ENCODE measurements at places on chromosomes 5 and 9. TPM values are rescaled to one million over a fixed set of nuclear protein-coding genes. Genes with fewer than 3 reads are reported as not detected.

The CNTNAP3B gene
- total RNA-seq, result 60.9 TPM

DNA sequence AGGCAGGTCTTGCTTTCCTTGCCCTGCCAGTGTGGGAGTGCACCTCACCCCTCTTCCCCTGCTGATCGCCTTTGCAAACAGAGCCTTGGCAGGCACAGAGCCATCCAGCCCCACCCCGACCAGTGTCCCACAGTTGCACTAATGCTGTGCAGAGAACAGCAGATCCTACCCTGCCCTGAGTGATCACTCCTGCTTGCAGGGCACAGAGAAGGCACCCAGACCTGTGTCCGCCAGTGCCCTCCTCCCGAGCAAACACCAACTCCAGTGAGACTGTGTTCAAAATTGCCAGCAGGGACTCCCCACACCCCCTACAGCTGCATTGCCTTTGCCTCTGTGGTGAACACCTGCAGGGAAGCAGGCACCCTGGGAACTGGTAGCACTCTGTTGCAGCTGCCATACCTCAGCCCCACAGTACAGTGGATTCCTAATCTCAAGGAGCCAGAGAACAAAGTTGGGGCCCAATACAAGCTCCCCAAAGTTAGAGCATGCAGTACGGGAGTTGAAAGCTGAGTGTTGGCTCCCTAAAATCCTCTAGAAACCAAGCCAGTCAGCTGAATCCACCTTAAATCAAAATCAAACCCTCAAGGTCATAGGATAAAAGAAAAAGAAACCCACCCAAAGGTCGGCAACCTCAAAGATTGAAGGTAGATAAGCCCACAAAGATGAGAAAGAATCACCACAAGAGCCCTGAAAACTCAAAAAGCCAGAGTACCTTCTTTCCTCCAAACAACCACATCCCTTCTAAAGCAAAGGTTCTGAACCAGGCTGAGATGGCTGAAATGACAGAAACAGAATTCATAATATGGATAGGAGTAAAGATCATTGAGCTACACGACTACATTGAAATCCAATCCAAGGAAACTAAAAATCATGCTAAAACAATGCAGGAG is 92.9 kb upstream of the PIK3R1 start:
- DNase-seq, result no peak
- no peak overlapping the region for H3K4me3 ChIP-seq
- H3K27me3 ChIP-seq, result no peaks in the 10 kb centered on the region
- no peaks in the 10 kb centered on the region for H3K4me1 ChIP-seq

DNA sequence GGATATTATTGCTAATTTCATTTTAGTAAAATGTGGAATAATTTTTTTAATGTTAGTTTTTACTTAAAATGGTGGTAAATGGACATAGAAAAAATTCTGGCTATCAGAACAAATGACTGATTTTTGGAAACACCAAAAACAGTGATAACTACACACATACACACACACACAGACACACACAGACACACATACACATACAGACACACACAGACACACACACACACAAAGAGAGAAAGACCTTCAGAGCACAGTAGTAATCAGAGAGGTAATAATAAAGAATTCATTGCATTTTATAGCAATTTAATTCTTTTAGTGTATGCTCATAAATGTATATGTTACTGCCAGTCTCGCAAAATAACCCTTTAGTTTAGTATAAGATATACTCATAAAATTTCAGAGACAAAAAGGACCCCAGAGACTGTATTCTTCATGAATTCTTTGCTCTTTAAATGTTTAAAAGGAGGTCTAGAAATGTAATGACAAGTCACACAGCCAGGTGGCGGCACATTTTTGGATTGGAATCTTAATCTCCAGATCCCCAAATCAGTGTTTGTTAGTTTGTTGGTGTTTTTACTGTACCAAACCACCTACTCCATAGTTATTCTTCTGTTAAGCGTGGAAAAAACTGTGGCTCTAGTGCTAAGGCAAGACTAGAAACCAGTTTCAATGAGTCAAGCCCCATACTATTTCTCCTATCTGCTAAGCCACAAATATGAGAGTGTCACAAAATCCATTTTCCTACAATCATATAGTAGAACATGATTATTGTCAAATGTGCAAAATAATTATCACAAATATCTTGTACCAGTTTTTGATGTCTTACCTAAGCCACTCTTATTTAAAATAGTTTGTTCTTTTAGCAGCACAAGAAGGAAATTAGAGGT is 109.9 kb downstream of the EDIL3 start:
- no peak overlapping the region for H3K27ac ChIP-seq
- no peak for DNase-seq
- H3K4me3 ChIP-seq, result no peak overlapping the region

GRCh38 chr5:43019614-43020398 is 20.3 kb downstream of the ANXA2R start:
- H3K36me3 ChIP-seq, result no peaks in the 10 kb centered on the region
- H3K27ac ChIP-seq, result peak overlapping the region; percentile 89
- H3K4me3 ChIP-seq, result peak overlapping the region; percentile 55
- DNase-seq, result no peak
- peaks cover 24% of the 10 kb centered on the region for H3K4me1 ChIP-seq
- no peaks in the 10 kb centered on the region for H3K27me3 ChIP-seq

DNA sequence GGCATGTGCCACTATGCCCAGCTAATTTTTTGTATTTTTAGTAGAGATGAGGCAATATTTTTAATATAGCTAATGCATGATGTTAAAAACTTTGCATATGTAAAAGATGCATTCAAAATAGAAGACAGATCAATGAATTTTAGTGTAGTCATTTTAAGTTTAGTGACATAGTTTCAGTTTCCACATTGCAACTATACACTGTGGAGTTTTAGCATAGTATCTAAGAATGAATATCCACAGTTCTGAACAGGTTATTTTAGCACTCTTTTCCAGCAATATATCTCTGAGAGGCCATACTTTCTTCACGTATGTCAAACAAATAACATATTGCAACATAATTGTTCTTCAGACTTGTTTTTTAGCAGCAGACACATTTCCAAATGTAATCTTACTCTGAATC is 39.3 kb downstream of the RAB24 start:
- H3K27me3 ChIP-seq, result no peaks in the 10 kb centered on the region
- H3K36me3 ChIP-seq, result peaks cover 36% of the 10 kb centered on the region
- H3K4me3 ChIP-seq, result no peak overlapping the region
- no peak overlapping the region for H3K27ac ChIP-seq

DNA sequence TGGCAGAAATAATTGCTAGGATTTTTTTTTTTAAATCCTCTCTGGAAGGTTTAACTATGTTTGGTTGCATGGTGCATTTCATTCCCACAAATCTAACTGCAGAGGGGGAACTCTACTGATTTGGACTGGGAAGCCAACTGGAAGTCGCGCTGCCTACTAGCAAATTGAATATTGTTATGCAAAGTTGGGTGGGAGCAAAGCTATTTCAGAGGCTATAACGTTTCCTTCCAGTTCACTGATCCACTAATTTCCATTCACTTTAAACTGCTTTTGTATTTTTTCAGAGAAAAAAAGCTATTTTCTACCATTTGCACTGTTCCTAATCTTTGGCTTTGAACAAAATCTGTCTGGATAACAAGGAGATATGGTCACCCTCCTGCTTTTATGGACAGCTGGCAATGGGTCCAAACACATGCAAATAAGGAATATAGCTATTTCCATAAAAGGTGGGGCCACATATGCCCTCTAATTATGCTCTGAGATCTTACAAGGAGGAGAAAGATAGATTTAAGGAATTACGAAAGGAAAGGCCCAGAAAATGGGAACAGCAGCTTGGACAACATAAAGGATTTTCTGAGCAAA is 40.1 kb downstream of the MACIR start:
- no peak overlapping the region for H3K4me3 ChIP-seq
- DNase-seq, result no peak
- H3K27ac ChIP-seq, result no peak overlapping the region

GRCh38 chr9:134678206-134678605 is 36.6 kb downstream of the COL5A1 start:
- peak overlapping the region; percentile 25 for H3K4me3 ChIP-seq
- no peaks in the 10 kb centered on the region for H3K27me3 ChIP-seq
- no peak for DNase-seq
- H3K4me1 ChIP-seq, result peaks cover 17% of the 10 kb centered on the region
- H3K36me3 ChIP-seq, result no peaks in the 10 kb centered on the region

The TEK gene
- 13.6 TPM for total RNA-seq

DNA sequence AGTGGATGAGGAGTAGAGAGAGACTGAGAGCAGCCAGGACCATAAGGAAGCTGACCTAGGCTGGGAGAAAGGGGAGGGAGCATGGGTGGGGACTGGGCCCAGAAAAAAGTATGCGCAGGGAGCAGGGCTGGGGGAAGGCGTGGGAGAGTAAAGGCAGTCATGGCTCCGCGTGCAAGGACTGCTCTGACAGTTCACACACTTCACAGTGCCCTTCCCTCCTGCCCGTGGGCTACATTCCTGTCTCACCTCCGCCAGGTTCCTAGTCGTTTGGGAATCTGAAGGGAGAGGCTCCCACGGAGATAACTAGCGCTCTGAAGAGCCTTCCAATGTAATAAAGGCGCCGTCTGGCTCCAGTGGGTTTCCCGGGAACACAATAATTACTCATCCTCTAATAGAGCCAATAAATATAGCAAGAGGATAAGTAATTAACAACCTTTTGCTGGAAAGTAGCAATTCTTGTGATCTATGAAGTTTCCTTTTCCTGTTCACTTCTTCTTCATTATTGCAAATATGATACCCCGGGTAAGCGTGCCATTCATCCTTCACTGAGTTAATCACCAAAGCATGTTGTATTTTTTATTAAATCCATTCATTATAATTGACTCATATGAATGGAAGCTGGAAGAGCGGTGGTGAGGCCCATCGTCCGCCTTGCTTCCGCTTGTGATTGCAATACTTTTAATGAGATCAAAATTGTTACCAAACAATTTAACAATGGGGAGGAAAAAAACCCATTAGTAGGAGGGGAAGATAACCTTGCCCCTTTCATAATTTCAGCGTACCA is 39.3 kb downstream of the TTLL11 start:
- peak; percentile 37 for DNase-seq
- no peak overlapping the region for H3K4me3 ChIP-seq
- peaks cover 14% of the 10 kb centered on the region for H3K4me1 ChIP-seq
- H3K27ac ChIP-seq, result no peak overlapping the region
- H3K36me3 ChIP-seq, result no peaks in the 10 kb centered on the region

DNA sequence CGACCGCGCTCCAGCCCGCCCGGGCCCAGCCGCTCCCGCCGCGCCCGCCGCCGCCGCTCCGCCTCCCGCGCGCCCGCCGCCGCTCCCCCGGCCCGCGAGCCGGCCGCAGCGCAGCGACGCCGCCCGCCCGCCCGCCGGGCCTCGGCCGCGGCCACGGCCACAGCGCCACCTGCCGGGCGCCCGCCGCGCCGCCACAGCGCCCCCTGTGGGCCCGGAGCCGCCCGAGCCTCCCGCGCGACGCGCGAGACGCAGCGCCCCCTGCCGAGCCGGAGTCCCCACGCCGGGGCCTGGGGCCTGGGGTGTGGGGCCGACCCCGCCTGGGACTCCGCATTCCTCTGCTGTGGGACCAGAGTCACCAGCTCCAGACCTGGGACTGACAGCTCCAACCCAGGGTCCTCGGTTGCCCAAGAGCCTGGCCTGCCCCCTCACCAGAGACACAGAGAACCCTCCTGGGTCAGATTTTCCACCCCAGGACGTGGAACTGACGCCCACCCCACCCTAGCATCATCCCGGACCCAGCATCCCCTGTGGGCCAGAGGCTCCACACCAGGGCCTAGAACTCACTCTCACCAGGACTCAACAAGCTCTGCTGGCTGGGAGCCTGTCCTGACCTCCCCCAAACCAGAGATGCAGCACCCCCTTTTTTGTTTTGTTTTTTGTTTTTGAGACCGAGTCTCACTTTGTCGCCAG is at the start of gene RAPGEF1:
RAPGEF1 (minus strand) TSS at position 118 of the 690 bp plus-strand sequence. CDS start 246 bp downstream, outside the sequence.
- H3K36me3 ChIP-seq, result no peaks in the 10 kb centered on the region
- no peaks in the 10 kb centered on the region for H3K27me3 ChIP-seq
- H3K27ac ChIP-seq, result peak within 1 kb of the TSS; percentile 86
- H3K4me3 ChIP-seq, result peak within 1 kb of the TSS; percentile 79
- peaks cover 46% of the 10 kb centered on the region for H3K4me1 ChIP-seq

- no peaks in the 10 kb centered on the region for H3K4me1 ChIP-seq
- H3K4me3 ChIP-seq, result no peak overlapping the region
- H3K27ac ChIP-seq, result no peak overlapping the region
- peaks cover 10% of the 10 kb centered on the region for H3K27me3 ChIP-seq
Measured at GRCh38 chr9:124137009-124137943, 120.5 kb upstream of the NEK6 start.

GRCh38 chr9:18061856-18062255 is 412.1 kb upstream of the ADAMTSL1 start:
- no peak for DNase-seq
- no peaks in the 10 kb centered on the region for H3K27me3 ChIP-seq
- no peaks in the 10 kb centered on the region for H3K36me3 ChIP-seq
- H3K4me3 ChIP-seq, result no peak overlapping the region

The CNTFR gene
- 1.8 TPM for total RNA-seq

DNA sequence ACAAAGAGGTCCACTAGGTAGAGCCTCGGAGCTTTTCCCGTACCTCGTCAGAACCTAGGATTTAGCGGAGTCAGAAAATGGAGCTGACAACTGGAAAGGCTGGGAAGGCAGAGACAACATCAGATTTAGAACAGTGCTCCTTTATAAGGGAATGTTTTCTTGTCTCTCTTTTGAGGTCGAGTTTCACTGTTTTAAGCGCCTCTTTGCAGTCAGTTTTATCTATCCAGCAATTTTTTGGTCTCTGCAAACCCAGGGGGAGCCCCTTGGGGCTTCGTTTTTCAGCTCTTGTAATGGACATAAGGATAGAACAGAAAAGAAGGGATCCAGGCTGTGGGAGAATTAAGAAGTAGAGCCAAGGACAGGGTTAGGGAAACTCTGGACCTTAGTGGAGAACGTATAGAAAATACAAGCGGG is 80.5 kb downstream of the FNBP1 start:
- H3K36me3 ChIP-seq, result peaks cover 17% of the 10 kb centered on the region
- H3K4me1 ChIP-seq, result peaks cover 60% of the 10 kb centered on the region
- peak overlapping the region; percentile 52 for H3K4me3 ChIP-seq
- H3K27ac ChIP-seq, result peak overlapping the region; percentile 90
- DNase-seq, result no peak
- H3K27me3 ChIP-seq, result no peaks in the 10 kb centered on the region

The OR1J4 gene
- total RNA-seq, result not detected

- H3K27me3 ChIP-seq, result no peaks in the 10 kb centered on the region
- no peak overlapping the region for H3K4me3 ChIP-seq
- peaks cover 22% of the 10 kb centered on the region for H3K4me1 ChIP-seq
- no peaks in the 10 kb centered on the region for H3K36me3 ChIP-seq
- no peak for DNase-seq
- H3K27ac ChIP-seq, result peak overlapping the region; percentile 7
Measured at GRCh38 chr5:32020271-32020670, 153.8 kb downstream of the GOLPH3 start.

DNA sequence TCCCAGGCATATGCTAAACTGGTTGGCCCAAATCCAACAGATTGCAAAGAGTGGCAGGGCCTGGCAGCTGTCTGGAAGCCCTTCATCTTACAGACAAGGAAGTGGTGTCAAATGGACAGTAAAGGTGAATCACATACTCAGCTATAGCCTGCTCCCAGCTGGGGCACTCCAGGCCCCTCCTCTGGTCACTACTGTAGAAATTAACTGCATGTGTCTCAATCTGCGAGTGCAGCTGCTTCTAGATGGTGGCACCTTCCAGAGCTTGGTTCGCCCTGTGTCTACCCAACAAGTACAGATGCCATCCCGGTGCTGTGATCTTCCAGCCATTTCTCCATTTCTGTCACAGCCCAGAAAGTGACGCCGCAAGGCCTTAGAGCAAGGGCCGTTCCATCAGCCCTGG is 50.2 kb downstream of the OTULIN start:
- H3K27me3 ChIP-seq, result no peaks in the 10 kb centered on the region
- DNase-seq, result no peak
- peaks cover 21% of the 10 kb centered on the region for H3K36me3 ChIP-seq

The NOXA1 gene
- 4.0 TPM for total RNA-seq

- no peak overlapping the region for H3K4me3 ChIP-seq
- peaks cover 6% of the 10 kb centered on the region for H3K4me1 ChIP-seq
- DNase-seq, result no peak
Measured at GRCh38 chr5:127840198-127840524, 137.0 kb downstream of the CCDC192 start.

GRCh38 chr5:92909602-92909962 is 671.4 kb downstream of the NR2F1-AS1 start:
- no peak for DNase-seq
- no peaks in the 10 kb centered on the region for H3K36me3 ChIP-seq
